ENCODE measurements at places on chromosomes 1 and 21.

DNA sequence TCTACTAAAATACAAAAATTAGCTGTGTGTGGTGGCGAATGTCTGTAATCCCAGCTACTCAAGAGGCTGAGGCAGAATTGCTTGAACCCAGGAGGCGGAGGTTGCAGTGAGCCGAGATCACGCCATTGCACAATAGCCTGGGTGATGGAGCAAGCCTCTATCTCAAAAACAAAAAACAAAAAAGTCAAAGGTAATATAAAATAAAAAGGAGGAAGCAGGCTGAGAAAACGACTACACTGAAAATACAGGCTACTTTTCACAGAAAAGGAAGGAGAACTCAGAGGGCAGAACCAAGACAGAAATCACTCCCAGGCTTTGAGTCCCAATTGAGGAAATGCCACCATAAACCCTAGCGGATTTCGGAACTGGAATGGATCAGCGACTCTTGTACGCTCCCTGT, 5.9 kb upstream of the A3GALT2 start:
- no peak for DNase-seq

DNA sequence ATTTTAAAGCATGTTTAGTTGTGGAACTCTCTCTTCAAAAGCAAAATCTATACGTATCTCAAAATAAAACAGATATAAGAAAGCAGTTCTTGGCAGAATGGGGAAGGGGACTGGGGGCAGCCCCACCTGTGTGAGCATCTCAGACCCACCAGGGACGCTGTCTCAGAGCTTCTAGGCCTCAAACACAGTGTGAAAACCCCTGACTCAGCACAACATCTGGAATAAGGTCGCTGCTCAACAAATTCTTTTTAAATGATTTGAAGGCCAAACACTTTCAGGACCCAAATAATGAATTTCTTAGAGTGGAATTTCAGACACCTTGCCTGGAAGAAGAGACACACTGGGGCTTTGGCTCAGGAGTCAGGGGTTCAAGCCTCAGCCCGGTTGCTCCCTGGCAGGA, 27.1 kb upstream of the GRHL3 start:
- no peak for DNase-seq

GRCh38 chr1:168751195-168751650, 22.2 kb upstream of the DPT start:
- no peak for DNase-seq

GRCh38 chr1:181846001-181846645, 215.4 kb downstream of the ZNF648 start:
- DNase-seq, result no peak

DNA sequence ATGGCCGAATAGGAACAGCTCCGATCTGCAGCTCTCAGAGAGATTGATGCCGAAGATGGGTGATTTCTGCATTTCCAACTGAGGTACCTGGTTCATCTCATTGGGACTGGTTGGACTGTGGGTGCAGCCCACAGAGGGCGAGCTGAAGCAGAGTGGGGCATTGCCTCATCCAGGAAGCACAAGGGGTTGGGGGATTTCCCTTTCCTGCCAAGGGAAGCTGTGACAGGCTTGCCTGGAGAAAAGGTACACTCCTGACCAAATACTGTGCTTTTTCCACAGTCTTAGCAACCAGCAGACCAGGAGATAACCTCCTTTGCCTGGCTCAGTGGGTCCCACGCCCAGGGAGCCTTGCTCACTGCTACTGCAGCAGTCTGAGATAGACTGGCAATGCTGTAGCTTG, 66.9 kb downstream of the HSD3B1 start:
- no peak for DNase-seq

All from HCT116 (cell line).